ENCODE measurements at places on chromosomes 6 and 20.

GRCh38 chr6:79461205-79461604 lies 76.0 kb downstream of the LCA5 start:
- DNase-seq, result no peak

- DNase-seq, result no peak
Observed at GRCh38 chr6:134774201-134774638, 175.7 kb downstream of the ALDH8A1 start.

- no peak for DNase-seq
Observed at GRCh38 chr6:6883011-6883410, 224.8 kb upstream of the RREB1 start.

GRCh38 chr6:51842804-51843378 lies 244.5 kb downstream of the PKHD1 start:
- DNase-seq, result no peak

GRCh38 chr6:119965008-119965407 lies 615.4 kb upstream of the MAN1A1 start:
- DNase-seq, result no peak

GRCh38 chr6:829656-830055 lies 136.7 kb upstream of the EXOC2 start:
- no peak for DNase-seq

DNA sequence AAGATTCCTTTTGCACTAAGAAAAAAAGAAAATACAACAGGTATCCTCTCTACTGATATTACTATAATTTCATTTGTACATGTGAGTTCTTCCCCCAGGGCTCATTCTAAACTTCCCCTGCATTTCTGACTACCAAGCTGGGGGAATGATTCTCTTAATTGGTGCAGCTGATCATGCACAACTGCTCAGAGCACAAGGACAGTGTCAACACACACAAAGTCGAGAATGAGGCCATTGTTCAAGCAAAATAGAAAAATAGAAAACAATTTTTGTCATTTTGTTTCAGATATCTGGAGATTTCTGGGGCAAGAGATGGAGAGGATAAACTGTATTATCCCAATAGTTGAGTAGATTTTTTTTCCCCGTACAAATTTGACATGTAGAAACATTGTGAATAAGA lies 236.3 kb downstream of the HAO1 start:
- no peak for DNase-seq

- DNase-seq, result no peak
Observed at GRCh38 chr20:63979229-63979556, 249 bp downstream of the SAMD10 start.

GRCh38 chr6:31535538-31536324 lies 6.1 kb downstream of the DDX39B start:
- no peak for DNase-seq

DNA sequence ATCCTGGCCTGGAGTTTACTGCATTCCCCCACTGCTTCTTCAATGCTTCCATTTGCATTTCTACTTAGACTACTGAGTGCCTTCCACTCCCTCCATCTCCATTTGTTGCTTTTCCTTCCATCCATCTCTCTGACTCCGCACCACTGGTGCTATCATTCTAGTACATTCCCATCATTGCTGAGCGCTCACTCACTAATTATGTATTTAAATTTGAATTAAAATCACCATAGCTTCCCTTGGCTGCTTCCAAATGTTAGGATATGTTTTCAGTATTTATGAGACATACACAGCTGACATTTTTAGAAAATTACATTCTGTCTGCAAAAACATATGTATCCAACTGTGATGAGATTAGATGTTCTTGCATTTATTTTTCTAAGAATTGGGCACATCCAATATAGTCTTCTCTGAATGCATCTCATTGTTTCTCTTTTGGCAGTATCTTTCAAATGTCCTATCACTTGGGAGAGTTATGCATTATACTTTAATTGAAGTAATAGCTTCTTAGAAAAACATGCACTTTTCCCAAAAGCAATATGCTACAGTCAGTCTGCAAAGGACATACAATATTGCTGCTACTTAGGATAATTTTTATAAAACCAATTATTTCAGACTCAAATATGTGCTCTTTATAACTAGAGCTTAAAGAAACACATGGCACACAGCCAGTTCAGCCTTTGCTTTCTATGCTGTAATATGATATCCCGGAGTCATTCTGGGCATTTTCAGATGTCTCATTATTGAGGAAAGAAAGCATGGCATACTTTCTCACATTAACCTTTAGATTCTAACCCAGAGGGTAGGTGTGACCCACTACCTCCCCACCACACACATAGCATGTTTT lies 12.1 kb upstream of the COL21A1 start:
- no peak for DNase-seq

GRCh38 chr6:130975325-130975724 lies 87.7 kb downstream of the EPB41L2 start:
- no peak for DNase-seq
